ENCODE measurements at places on chromosomes 12 and 14.

DNA sequence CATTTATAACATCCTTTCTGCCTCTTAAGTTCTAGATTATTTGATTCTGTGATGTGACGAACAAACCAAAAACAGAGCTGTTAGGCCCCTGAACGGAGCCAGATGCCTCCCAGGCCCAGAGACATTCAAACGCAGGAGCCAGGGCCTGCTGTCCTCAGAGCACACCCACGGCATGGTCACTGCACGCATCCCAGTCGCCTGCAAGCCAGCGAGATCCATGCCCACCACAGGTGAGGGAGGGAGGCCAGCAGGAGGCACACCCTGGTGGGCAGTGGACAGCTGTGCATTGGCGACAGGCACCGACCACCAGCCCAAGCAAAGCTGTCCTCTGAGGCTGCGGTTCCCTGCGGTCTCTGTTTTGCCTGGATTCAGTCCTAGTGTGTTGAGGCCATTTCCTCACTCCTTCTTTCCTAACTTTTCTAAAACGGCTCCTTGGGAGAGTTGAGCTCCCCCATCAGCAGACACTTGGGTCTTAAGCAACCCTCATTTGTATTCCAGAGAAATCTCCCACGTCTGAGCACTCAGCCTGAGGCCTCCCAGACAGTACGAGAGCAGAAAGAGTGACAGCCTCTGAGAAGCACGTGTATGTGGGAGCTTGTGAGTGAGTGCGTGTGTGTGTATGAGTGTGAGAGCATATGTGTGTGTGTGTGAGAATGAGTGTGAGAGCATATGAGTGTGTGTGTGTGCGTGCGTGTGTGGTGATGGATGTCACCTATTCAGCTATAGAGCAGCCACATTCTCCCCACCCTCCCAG lies 81.2 kb downstream of the CHGA start:
- no peak for DNase-seq

DNA sequence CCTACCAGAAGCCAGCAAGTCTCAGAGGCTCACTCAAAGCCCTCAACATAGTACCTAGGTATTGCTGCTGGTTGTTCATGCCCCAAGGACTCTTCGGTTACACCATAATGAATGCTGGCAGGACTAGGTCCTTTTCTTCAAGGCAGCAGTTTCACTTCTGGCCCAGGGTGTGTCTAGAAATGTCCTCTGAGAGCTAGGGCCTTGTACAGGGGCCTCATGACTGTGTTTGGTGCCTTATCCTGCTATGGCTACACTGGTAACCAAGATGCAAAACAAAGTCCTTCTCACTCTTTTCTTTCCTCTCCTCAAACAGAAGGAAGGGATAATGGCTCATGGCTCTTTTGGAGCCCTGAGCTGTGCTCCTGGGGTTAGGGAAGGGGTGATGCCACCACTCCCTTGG lies 15.2 kb upstream of the PTPRO start:
- DNase-seq = no peak

- DNase-seq = no peak
Observed at GRCh38 chr12:6962285-6963015, 8.0 kb downstream of the PHB2 start.

DNA sequence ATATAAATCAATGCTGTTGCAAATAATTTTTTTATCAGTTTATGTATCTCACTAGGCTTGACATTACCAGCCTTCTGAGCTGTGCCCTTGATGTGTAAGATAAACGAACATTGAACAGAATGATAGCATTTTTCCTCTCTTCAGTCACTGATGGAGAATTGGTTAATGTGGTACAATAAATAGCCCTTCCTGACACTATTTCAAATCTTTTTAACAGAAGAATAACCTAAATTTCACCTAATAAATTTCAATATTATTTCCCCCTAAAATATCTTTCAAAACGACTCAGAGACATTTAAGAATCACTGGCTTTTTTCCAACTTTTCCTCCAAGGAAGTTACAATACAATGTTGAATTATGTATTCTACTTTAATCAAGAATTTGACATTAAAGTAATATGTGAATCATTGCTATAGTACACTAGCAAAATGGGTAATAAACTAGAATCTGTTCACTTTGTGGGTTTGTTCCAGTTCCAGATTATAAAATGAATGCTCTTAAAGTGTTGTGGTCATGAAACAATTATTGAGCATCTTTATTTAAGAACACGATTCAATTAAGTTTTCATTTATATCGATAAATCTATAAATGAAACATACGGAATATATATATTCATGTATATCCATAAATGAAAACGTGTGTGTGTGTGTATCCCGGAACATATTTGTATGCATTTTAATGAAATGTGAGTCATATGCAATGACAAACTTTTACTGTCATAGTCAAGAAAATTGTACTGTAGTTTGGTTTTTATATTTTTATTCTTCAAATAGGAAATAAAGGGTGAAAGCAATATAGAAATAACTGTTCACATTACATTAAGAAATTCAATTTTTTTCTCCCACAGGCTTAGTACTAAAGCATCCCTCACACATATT lies 2.5 kb upstream of the ATP2B1 start:
- DNase-seq = no peak

GRCh38 chr12:92302041-92302829 lies 156.6 kb upstream of the BTG1 start:
- no peak for DNase-seq

- DNase-seq = no peak
Observed at GRCh38 chr12:43406801-43407200, 145.2 kb downstream of the ADAMTS20 start.

- no peak for DNase-seq
Observed at GRCh38 chr14:38297681-38298080, 41.8 kb upstream of the CLEC14A start.

- DNase-seq = no peak
Observed at GRCh38 chr14:72788972-72789728, 104.8 kb downstream of the DPF3 start.

DNA sequence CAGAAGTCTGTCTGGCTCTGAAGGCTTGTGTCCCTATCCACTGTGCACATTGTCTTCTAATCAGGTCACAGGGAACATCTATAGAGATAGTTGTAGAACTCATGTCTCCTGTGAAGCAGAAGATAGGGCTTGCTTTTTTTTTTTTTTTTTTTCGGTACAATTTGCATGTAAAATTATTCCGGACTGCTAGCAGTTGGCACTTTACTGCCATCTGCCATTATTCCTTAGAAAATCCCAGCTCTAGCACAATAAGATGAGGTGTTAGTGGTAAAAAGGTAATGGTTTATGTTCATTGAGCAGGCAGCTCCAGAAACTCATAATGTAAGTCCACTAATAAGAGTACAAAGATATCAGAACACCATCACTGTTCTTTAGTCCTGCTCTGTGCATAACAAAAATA lies 8.7 kb downstream of the MYRFL start:
- DNase-seq = no peak

GRCh38 chr12:105167346-105167745 lies 59.8 kb downstream of the WASHC4 start:
- no peak for DNase-seq

GRCh38 chr14:86799244-86799647 lies 1193.7 kb downstream of the GALC start:
- no peak for DNase-seq

GRCh38 chr12:49705479-49706134 lies 1.6 kb downstream of the FMNL3 start:
- DNase-seq = peak; percentile 65

GRCh38 chr12:64486657-64487056 lies 34.7 kb downstream of the TBK1 start:
- no peak for DNase-seq

DNA sequence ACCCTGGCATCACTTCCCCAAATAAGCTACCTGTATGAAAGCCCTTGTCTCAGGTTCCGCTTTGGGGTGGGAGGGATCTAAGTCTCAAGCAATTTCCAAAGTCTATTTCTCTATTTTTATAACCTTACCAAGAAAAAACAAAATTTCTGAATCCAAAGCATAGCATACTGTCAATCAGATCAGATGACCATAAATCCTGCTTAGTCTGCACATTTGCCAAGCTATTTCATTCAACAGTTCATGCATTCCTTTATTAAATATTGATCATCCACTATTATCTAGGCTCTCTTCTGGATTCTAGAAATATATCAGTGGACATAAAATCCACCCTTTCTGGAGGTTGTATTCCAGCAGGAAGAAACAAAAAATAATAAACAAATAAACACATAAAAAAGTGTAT lies 263.5 kb upstream of the USP15 start:
- no peak for DNase-seq
